HFF-Myc (cell line): ENCODE measurements at places on chromosomes 12 and 14.
A peak's percentile ranks its signal among the peaks of the same experiment; 100 is the strongest.

DNA sequence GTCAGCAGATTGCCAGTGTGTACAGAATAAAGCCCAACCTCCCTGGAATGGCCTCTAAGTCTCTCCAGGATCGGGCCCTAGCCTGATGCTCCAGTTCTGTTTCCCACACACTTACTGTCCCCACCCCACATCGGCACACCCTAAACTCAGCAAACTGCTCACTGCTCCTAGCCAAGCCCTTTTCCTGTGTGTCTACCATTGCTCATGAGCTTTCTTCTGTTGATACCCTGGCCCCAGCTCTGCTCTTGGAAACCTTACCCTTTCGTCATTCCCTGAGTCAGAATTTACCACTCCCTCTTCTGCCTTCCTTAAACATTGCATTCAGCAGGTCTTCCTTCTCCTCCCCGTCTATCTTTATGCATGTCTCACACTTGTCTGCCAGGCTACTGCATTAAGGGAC is 158.9 kb downstream of the TMX1 start:
- DNase-seq: peak; percentile 66

- DNase-seq: peak; percentile 70
Observed at GRCh38 chr14:24368562-24369252, 723 bp downstream of the NFATC4 start.

DNA sequence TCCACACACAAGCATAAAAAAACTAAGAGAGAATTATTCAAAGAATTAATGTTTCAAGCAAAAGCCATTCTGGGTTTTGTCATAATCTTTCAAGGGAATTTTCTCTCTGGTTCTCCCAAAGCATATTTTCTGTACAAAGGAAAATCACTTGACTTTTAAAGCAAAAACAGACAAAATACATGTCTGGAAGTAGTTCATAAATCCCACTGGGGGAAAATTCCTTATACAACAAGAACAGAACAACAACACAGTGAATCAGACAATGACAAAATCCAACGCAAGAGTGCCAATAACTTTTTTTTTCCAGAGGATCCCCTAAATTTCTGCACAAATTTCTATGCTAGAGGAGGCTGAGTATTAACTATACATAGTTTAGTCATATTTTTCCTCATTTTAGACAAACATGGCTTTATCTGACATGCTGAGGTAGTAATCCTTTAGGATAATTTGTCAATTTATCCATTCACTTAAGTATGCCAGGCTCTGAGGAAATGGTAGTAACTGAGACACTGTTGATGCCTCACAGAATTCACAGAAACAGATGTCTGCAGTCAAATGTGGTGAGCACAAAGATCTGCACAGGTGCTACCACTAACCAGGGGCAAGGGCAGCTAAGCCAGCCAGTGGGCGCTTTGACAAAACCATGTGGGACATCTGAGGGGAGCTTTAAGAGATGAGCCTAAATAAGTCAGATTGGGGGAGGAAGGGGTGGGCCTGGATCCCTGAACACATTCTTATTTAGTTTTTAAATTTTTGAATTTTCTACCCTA is 38.0 kb downstream of the GRIP1 start:
- no peak for DNase-seq

- DNase-seq: no peak
Observed at GRCh38 chr12:44336577-44336976, 500.7 kb downstream of the TMEM117 start.

GRCh38 chr14:69079188-69079742 is 73.7 kb downstream of the DCAF5 start:
- DNase-seq: no peak

- DNase-seq: no peak
Observed at GRCh38 chr12:10256064-10256463, 43.4 kb downstream of the GABARAPL1 start.

GRCh38 chr14:92549859-92550230 is 36.3 kb downstream of the RIN3 start:
- DNase-seq: no peak

DNA sequence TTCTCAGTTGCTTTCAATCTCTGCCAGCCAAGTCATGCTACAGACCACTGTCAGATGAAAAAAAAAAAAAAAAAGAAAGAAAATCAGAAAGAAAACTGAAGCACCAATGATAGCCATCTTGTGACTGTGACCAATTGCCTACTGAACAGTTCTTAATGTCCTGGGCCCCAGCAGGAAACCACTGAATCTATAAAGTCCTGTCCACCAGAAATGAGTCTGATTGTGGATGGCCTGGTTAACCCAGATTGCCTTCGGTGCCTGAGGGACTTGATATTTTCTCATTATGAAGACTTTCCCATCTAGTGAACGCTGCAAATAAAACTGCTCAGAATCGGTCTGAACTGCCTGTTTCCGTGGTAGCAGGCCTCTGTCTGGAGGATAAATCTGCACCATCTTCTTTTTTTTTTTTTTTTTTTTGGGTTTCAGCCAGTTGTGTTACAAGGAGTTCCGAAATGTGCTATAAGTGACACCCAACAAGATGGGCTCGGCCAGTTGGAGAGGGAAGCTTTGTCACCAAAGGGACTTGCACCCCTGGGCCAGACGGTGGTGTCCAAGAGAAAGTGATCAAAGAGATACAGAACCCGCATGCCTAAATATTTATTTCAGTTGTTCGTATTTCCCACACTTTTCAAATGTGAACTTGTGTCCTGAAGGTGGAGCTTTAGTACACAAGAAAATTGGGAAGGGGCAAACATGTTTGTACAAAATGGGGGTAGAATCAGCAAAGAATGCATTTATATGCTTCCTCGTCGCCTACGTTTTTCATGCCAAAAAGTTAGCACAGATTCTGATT is 3.0 kb upstream of the PLXNC1 start:
- DNase-seq: peak; percentile 33

- DNase-seq: no peak
Observed at GRCh38 chr12:39442831-39443080, 164 bp downstream of the KIF21A start.

DNA sequence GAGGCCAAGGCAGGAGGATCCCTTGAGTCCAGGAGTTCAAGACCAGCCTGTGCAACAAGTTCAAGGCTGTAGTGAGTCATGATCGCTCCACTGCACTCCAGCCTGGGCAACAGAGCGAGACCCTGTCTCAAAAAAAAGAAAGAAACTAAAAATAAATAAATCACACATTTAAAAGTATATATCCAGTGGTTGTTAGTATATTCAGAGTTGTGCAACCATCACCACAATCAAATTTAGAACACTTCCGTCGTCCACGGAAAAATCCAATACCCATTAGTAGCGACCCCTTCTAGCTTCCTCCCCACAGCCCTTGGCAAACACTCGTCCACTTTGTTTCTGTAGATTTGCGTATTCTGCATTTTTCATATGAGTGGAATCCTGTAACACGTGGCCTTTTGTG is 44.7 kb upstream of the EML1 start:
- DNase-seq: no peak

- no peak for DNase-seq
Observed at GRCh38 chr12:15858353-15858752, 23.8 kb upstream of the STRAP start.

DNA sequence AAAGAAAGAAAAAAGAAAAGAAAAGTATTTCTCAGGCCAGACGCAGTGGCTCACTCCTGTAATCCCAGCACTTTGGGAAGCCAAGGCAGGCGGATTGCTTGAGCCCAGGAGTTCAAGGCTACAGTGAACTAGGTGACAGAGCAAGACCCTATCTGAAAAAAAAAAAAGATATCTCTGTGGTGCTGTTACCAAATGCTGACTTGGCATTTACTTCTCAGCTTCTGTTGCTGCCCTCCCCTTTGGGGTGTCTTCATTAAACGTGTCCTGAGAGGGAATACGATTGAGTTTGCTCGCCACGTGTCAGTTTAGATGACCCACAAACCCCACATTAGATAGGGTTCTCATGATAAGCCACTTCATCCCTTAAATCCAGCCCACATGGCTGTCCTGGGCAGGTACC is 4.4 kb upstream of the POLR3B start:
- no peak for DNase-seq

GRCh38 chr12:116620492-116621191 is 61.5 kb downstream of the MAP1LC3B2 start:
- DNase-seq: no peak

GRCh38 chr12:121805171-121806008 is 1.6 kb downstream of the SETD1B start:
- DNase-seq: no peak

DNA sequence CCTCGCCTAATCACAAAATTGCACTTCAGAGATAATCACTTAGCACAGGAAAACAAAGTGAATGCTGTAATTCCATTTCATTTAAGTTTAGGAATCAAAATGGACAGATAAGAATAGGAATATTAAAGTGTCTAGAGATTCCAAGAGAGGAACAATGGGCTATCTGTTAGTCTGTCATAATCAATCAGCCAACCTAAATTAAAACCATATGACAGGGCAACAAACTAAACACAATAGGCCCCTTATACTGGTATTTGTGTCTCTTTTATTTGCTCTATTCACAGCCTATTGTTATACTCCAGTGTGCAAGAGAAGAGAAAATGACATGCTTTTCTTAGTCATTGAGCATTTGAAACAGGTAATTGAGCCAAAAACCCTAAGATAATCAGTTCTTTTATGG is 259.4 kb downstream of the PRKD1 start:
- DNase-seq: no peak

- DNase-seq: no peak
Observed at GRCh38 chr12:56190695-56191155, 1.4 kb upstream of the SMARCC2 start.

DNA sequence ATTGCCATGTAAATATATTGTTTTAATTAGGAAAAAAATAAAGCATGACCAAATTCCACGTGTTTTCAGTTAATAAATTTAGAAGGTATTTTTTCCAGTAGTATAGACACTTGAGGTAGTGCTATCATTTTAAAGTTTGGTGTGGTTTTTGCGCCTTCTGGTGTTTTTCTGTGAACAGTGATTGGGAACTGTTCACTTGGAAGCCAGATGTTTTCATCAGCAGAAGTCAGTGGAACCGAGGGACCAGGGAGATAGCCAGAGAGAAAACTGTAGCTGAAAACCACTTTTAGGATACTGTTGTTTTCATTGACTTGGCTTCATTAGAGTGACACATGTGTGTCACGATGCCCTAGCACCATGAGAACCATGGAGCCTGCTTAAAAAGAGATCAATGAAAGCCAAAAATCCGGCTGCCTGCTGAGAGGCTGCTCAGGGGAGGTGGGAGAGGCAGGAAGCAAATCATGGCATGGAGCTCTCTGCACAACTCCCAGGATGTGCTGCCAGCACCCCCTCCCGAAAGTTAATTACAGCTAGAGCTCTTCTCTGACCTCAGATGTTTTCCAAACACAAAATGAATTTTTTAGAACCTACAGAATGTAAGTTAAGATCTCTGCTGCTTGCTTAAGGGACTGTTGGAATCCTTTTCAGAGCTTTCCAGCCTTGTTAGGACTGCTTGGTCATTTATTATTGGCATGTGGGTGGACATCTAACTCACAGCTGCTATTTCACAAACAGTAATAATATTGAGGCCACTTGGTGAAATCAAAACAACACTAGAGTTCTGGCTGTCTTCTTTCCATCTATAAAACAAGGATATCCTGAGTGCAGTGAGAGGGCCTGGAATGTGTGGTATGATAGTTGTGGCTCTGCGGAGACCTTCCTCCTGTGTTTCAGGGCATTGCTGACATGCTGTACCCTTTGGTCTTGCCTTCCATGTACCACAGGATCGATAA is 192.3 kb downstream of the ANO4 start:
- peak; percentile 22 for DNase-seq

DNA sequence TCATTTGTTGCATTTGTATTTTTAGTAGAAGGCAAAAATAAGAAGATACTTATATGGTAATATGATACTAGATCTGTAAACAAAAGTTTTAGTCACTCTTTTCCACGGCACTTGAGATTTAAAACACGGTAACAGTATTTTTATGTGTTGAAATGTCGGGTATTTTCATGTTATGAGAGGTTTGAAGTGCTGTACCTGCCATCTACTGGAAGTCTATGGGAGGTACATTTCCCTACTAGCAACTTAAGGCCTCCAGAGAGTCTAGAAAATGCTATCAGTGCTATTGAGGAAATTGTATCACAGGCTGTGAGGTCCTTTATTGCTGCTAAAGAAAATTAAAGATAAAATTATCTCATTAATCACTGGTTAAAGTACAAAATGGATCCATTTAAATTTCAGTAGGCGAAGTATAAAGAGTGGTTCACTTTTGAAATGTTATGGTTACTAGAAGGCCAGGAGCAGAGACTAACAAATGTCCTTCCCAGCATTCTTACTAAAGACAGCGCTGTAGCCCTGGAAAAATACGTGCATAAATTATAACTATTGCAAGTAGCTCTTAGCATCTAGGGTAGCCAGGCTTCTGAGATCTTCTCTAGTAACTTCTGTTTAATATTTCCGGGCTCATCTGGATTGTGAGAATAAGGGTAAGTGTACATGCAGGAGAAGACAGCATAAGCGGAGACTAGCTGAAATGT is 77.6 kb upstream of the PRKD1 start:
- peak; percentile 30 for DNase-seq

- no peak for DNase-seq
Observed at GRCh38 chr14:69152181-69152901, 578 bp downstream of the DCAF5 start.

GRCh38 chr14:33404964-33405574 is 466.4 kb downstream of the NPAS3 start:
- DNase-seq: no peak

- no peak for DNase-seq
Observed at GRCh38 chr12:75666939-75667334, 155.5 kb upstream of the KRR1 start.

DNA sequence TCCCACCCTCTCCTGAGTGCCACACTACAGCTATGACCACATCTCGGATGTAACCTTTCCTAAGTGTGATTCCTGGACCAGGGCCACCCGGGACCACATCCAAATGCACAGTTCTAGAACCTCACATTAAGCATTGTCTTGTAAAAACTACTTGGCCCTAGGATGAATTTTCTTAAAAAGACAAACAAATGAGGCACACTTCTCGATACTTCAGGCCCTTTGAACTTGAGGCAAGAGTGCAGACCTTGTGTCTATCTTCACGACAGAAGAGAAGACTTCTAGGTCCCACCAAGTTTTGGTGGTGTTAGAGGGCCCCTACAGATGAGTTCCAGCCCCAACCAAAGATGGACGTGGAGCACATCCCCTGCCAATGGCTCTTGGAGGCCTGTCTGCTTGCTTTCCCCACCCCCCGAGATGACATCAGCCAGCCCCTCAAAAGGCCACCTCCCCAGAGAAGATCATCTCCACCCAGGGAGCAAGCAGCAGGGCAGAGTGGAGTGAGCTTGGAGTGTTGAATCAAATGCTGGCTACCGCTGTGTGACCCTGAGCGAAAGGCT is 9.3 kb downstream of the ISCU start:
- DNase-seq: no peak

GRCh38 chr12:100799770-100800169 is 5.2 kb downstream of the ANO4 start:
- DNase-seq: no peak

- no peak for DNase-seq
Observed at GRCh38 chr12:14845350-14845750, 2.0 kb upstream of the ART4 start.
